ENCODE measurements at places on chromosomes 13 and 19.

DNA sequence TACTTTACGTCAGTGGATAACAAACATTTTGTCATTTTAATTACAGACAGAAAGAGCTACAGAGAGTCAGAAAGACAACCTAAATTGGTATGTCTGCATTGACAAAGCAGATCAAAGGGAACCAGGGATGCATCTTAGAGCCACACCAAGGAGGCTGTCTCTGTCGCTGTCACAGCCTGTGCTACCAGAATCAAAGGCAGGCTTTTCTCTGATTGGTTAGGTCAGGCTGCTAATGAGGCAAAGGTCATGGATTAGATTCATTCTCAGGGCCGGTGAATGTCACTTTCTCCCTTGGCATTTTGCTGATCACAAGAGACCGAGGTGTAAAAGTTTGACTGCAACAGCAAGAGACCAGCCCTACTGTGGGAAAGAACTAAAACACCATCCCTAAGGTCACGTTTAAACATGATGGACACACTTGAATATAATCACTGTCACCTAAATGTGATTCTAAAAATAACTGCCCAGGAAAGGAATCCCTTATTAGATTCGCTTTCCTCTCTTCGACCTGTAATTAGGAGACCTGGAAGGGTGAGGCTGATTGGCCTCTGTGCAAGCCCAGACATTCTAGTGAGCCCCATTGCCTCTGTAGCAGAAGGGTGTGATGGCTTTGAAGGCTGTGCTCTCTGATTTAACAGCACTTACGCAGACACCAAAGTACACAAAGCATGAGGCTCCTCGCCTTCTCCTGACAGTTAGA is 314.4 kb upstream of the NBEA start:
- H3K36me3 ChIP-seq = no peaks in the 10 kb centered on the region
- H3K27ac ChIP-seq = no peak overlapping the region
- H3K4me3 ChIP-seq = no peak overlapping the region

DNA sequence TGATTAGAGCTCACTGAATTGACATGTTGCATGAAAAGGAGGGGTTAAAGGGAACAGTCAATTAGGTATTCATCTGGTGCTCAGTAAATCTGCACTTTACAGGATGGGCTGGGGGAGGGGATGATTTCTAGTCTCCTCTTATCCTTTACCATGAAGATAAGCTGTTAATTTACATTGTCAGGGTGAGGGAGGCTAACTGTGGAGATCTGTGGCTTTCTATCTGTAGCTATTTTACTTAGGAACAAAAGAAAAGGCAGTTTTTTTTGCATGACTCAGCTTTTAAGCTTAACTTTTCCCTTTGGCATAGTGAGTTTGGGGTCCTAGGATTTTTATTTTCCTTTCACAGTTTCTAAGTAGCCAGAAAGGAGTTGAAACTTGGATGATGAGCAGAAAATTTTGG is 253.3 kb downstream of the LMO7 start:
- H3K27ac ChIP-seq = no peak overlapping the region
- DNase-seq = no peak
- H3K4me3 ChIP-seq = no peak overlapping the region
- H3K4me1 ChIP-seq = no peaks in the 10 kb centered on the region

- H3K4me1 ChIP-seq = peaks cover 27% of the 10 kb centered on the region
- DNase-seq = no peak
- H3K27me3 ChIP-seq = no peaks in the 10 kb centered on the region
- H3K4me3 ChIP-seq = no peak overlapping the region
- H3K36me3 ChIP-seq = no peaks in the 10 kb centered on the region
Measured at GRCh38 chr13:20350819-20351218, 118.7 kb upstream of the GJB6 start.

- no peaks in the 10 kb centered on the region for H3K36me3 ChIP-seq
- H3K27me3 ChIP-seq = no peaks in the 10 kb centered on the region
- H3K4me1 ChIP-seq = peaks cover 3% of the 10 kb centered on the region
- DNase-seq = no peak
- peak overlapping the region; percentile 44 for H3K27ac ChIP-seq
Measured at GRCh38 chr19:38975861-38976271, 324 bp upstream of the FBXO17 start.

GRCh38 chr13:63896321-63896720 is 2480.7 kb upstream of the PCDH20 start:
- DNase-seq = no peak
- H3K4me1 ChIP-seq = no peaks in the 10 kb centered on the region
- H3K4me3 ChIP-seq = no peak overlapping the region

DNA sequence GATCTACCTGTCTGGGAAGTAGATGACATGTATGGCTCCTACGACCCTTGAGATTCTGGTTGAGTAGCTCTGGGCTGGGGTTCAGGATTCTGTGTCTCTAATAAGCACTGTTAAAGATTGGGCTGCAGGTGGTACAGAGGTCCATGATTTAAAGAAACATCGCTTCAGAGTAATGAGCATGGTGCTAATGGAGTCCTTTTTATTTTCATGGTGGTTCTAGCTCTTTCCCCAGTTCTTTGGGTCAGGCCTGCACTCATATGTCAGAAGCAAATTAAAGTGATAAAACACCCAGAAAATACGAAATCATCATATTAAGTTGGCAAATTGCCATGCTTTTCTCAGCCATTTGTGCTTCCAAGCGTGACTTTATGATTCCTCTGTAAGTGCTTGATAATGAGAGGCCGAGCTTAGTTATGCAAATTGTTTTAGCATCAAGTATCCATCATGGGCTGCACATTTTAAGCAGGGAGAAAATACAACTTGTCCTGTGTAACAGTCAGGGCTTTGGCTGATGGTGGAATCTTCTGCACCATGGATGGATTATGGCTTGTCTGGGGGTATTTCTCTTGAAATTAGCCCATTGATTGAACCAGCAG is 45.1 kb downstream of the MTUS2 start:
- no peak overlapping the region for H3K4me3 ChIP-seq
- H3K4me1 ChIP-seq = no peaks in the 10 kb centered on the region
- no peaks in the 10 kb centered on the region for H3K27me3 ChIP-seq
- no peak overlapping the region for H3K27ac ChIP-seq
- no peaks in the 10 kb centered on the region for H3K36me3 ChIP-seq

DNA sequence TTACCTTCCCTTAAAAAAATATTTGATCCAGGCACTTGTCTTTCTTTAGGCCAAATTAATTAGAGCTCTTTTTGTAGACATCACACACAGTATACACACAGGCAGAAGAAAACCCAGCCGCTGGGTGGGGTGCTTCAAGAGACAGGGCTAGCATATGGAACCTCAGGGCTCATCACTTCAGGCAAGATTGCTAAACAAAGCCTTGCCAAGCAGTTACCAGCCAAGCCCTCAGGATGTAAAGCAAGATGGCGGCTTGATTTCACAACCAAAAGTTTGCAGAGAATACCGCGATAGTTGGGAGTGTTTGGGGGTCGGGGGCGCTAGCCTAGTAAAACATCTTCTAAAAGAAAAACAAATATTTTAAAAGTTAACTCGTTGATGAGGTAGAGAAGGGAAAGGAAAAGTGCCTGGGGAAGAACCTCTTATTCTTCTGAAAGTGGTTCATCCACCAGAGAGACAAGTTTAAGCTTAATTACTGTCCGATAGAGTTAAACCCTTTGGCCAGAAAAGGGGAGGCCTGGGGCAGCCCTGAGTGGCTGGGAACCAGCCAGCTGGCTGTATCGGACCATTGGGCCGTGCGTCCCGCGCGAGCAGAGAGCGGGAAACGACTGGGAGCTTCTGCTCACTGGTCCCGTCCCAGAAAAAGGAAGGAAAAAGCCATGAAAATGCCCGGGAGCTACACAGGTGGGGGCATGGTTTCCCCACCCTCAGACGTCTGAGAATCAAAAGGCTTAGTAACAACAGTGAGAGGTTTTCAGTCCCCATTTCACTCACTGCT is 254.9 kb upstream of the PCDH20 start:
- no peak overlapping the region for H3K27ac ChIP-seq
- peaks cover 5% of the 10 kb centered on the region for H3K4me1 ChIP-seq
- no peak for DNase-seq
- H3K4me3 ChIP-seq = no peak overlapping the region
- H3K27me3 ChIP-seq = no peaks in the 10 kb centered on the region
- H3K36me3 ChIP-seq = no peaks in the 10 kb centered on the region

DNA sequence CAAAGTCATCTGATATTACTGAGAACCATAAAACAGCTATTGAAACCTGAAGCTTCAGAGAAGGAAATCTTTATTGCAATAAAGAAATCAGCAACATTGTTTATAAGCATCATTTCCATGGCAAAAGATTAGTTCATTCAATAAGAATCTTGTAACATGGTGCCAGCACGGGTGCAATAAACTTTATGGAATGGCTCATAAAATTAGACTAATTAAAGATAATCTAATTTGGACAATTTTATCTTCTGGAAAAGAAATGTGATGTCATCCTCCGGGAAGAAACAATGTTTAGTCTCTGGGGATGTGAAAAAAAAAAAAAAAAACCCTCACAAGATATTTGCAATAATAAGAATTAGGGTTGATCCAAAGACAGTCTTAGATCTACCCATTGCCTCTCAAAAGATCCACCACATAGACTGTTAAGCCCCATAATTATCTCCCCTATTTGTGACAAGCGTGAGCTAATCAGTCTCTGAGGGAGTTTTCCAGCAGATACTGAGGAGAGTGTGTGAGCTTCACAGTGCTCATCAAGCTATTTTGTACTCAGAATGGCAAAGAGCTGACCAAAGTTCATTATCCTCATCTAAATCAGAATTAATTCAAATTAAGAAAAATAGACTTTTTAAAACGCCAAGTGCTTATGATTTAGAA is 297.0 kb upstream of the EDNRB start:
- H3K36me3 ChIP-seq = no peaks in the 10 kb centered on the region
- no peaks in the 10 kb centered on the region for H3K4me1 ChIP-seq
- DNase-seq = no peak

DNA sequence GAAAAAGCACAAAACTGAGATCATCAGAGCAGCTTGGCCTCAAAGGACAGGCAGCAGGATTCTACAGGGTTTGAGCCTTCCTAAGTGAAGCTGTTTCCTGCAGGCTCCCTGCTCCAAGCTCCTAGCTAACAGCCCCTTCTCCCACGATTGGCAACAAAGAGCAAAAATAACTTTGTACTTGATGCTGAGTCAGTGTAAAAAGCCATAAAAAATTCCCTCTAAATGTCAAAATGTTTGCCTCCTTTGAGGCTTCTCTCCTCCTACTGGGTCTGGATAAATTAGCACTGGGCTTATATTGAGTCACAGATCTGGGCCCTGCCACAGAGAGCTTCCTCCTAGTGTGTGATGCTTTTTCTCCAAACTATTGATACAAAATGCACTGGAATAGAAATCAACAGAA is 153.3 kb downstream of the TNFRSF19 start:
- no peak overlapping the region for H3K4me3 ChIP-seq
- no peaks in the 10 kb centered on the region for H3K36me3 ChIP-seq
- no peak overlapping the region for H3K27ac ChIP-seq
- H3K27me3 ChIP-seq = no peaks in the 10 kb centered on the region

GRCh38 chr13:110713981-110714796 is 689 bp downstream of the ING1 start:
- H3K4me1 ChIP-seq = peaks cover 4% of the 10 kb centered on the region
- H3K27ac ChIP-seq = peak overlapping the region; percentile 83
- no peaks in the 10 kb centered on the region for H3K36me3 ChIP-seq
- no peaks in the 10 kb centered on the region for H3K27me3 ChIP-seq

GRCh38 chr13:54029226-54029625 is 1000.6 kb downstream of the OLFM4 start:
- no peaks in the 10 kb centered on the region for H3K27me3 ChIP-seq
- H3K36me3 ChIP-seq = no peaks in the 10 kb centered on the region
- no peak overlapping the region for H3K4me3 ChIP-seq
- no peak for DNase-seq
- no peaks in the 10 kb centered on the region for H3K4me1 ChIP-seq

DNA sequence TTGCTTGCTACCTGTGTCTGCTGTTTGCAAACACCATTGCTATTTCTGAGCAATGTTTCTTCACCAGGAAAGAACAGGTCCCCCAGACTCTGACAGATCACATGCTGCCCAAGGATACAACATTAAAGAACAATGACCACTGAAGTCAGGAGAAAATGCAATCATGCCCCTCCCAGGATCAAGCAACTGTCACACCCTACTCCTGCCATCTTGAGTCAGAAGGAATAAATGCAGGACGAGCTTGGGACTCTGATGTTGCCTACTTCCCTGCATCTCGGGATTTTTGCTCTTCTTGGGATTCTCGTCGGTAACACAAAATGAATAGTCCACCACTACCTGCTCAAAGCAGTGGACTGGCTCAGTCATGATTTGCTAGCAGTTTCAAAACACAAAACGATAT is 490.6 kb downstream of the COG6 start:
- H3K27ac ChIP-seq = no peak overlapping the region
- H3K36me3 ChIP-seq = no peaks in the 10 kb centered on the region
- peaks cover 7% of the 10 kb centered on the region for H3K4me1 ChIP-seq
- no peak for DNase-seq
- no peaks in the 10 kb centered on the region for H3K27me3 ChIP-seq
- no peak overlapping the region for H3K4me3 ChIP-seq

- DNase-seq = no peak
- peaks cover 8% of the 10 kb centered on the region for H3K4me1 ChIP-seq
- H3K27me3 ChIP-seq = no peaks in the 10 kb centered on the region
- peaks cover under 1% of the 10 kb centered on the region for H3K36me3 ChIP-seq
- H3K4me3 ChIP-seq = no peak overlapping the region
Measured at GRCh38 chr13:111183087-111183645, 68.1 kb downstream of the ARHGEF7 start.

- H3K36me3 ChIP-seq = no peaks in the 10 kb centered on the region
- H3K4me1 ChIP-seq = peaks cover 3% of the 10 kb centered on the region
- H3K27ac ChIP-seq = no peak overlapping the region
- no peak overlapping the region for H3K4me3 ChIP-seq
- H3K27me3 ChIP-seq = no peaks in the 10 kb centered on the region
Measured at GRCh38 chr13:25910991-25911419, 140.8 kb downstream of the SHISA2 start.

GRCh38 chr19:11019262-11019661 is 58.4 kb downstream of the SMARCA4 start:
- H3K36me3 ChIP-seq = peaks cover 87% of the 10 kb centered on the region
- no peak overlapping the region for H3K27ac ChIP-seq
- H3K4me3 ChIP-seq = no peak overlapping the region
- no peak for DNase-seq

GRCh38 chr19:42316223-42317211 is 3.4 kb downstream of the TMEM145 start:
- H3K4me3 ChIP-seq = no peak overlapping the region
- H3K36me3 ChIP-seq = no peaks in the 10 kb centered on the region
- DNase-seq = no peak
- H3K27me3 ChIP-seq = no peaks in the 10 kb centered on the region
- H3K4me1 ChIP-seq = no peaks in the 10 kb centered on the region
- no peak overlapping the region for H3K27ac ChIP-seq
